ENCODE measurements at places on chromosomes 7 and 10.

DNA sequence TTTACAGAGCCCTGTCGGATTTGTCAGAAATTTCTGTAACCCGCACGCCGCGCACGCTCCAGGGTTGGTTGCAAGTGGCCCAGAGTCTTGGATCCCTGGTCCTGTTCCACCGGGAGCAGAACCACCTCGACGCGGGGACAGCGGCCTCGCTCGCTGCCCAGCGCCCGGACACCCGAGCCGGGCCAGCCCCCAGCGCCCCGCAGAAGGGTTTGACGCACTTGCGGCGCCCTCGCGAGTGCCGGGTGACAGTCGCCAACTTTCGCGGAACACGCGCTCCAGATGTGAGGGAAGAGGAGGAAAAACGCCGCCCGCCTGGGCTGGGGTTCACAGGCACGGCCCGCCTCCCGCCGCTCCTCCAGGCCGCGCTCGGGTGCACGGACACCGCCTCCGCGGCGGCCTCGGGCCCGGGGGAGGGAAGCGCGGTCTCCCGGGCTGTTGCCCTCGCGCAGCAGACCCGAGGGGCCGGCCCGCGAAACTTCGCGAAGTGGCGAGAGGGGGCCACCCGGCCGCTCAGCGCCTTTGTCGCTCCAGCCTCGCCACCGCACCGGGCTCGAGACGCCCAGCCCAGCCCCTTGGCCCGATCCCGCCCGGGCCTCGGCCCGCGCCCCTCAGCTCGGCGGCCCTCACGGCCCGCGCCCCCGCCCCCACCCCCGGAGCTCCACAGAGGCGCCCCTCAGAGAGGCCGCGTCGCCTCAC lies 514 bp downstream of the RNF216 start:
- no peak for DNase-seq

- DNase-seq, result no peak
Observed at GRCh38 chr10:33820531-33820930, 486.1 kb upstream of the NRP1 start.

DNA sequence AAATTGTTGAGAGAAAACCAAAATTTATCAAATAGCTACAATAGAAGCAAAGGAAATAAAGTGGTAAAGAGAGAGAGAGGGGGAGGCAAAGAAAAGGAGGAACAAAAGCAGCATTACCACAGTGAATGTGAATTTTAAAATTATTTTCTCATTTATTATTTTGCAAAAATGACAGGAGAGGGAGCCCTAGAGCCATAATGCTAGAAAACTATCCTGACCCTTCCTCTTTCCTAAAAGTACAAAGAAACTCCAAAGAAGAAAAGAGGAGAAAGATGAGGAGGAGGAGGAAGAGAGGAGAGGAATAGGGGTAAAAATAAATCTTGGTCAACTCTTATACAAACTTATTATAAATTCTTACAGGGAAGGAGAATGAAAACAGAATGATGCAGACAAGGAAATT lies 921.5 kb downstream of the NRG3 start:
- DNase-seq, result peak; percentile 3

GRCh38 chr7:99156649-99157048 lies 12.7 kb upstream of the SMURF1 start:
- no peak for DNase-seq

GRCh38 chr7:51082096-51082840 lies 234.3 kb downstream of the COBL start:
- no peak for DNase-seq

DNA sequence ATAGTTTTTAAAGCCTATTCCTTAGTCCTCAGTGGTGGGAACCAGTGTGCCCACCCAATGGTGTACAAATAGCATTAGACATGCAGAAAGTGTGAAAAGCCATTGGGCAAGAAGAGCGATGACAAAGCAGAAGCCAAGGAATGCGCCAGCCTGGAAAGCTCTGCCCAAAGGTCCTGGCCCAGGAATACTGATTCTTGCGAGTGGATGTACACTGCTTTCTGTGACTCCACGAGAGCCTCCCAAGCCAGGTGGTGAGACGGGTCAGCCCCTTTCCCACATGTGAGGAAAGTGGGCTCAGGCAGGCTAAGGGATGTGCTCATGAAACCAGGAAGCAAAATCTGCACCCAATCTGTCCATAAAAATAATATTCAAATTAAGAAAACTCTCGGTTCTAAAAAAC lies 106.6 kb downstream of the ADCY1 start:
- no peak for DNase-seq

- DNase-seq, result no peak
Observed at GRCh38 chr10:117782276-117782675, 239.7 kb downstream of the EMX2 start.

DNA sequence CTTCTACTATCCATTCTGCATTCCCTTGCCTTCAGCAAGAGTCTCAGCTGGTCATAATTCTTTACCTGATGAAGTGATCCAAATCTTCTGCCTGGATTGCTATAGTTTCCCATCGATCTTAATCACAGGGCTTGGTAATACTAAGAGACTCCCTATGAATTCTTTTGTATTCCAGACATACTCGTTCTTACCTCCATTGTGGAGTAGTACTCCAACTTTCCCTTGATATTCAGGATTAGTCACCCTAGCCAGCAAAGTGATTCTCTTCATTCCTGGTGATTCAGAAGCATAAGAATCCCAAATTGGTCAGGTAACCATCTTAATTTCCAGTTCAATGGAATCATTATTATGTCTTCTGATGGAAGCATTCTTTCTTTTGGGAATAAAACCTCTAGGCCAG lies 96.7 kb downstream of the TWIST1 start:
- DNase-seq, result no peak

DNA sequence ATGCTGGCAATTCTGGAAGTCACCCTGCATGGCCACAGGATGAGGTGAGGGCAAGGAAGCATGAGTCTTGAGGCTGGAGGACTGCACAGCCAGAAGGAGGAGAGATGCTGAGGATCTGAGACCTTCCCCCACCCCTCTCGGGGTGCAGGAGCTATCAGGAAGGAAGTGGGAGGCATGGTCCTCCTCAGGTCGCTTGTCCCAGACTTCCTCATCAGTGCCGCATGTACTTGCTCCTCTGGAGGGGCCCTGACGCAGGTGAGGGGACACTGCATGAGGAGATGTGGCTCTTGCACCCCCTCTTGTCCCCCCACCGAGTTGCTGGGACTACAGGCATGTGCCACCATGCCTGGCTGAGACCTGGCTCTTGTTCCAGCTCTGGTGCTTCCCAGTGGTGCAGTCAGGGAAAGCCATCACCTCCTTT lies 5.7 kb upstream of the ZMIZ1 start:
- DNase-seq, result no peak

GRCh38 chr10:124094419-124094785 lies 1.0 kb upstream of the CHST15 start:
- DNase-seq, result no peak

DNA sequence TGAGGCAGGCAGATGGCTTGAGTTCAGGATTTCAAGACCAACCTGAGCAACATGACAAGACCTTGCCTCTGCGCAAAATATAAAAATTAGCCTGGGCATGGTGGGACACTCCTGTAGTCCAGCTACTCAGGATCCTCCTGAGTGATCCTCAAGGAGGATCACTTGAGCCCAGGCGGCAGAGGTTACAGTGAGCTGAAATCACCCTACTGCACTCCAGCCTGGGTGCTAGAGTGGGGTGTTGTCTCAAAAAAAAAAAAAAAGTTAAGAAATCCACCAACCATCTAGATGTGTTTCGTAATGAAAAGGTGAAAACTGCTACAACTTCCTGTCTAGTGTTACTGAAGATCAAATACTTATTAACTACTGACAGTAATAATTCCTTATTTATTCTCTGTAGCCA lies 8.1 kb downstream of the GLCCI1 start:
- no peak for DNase-seq

DNA sequence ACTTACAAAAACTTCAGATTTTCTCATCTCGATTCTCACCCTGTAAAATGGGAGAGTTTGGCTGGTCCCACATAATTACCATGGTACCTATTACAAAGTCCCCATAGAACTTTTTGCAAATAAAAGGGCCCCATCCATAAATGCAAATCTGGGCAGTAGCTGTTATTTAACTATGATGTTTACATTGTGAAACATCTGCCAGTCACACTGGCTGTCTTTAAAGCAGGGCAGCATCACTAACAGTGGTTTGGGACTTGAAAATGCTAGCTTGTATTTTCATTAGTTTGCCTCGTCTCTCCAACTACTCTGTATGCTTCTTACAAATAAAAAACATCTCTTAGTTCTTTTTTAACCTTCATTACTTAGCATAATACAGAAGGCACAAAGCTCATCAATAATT lies 240.7 kb downstream of the FZD1 start:
- no peak for DNase-seq

- no peak for DNase-seq
Observed at GRCh38 chr7:142835487-142835886, 19.4 kb upstream of the EPHB6 start.

GRCh38 chr7:31437250-31437865 lies 76.5 kb upstream of the ITPRID1 start:
- DNase-seq, result no peak

GRCh38 chr7:19369806-19370205 lies 224.6 kb upstream of the FERD3L start:
- no peak for DNase-seq

- DNase-seq, result no peak
Observed at GRCh38 chr10:89644691-89644966, 413 bp downstream of the PANK1 start.

- DNase-seq, result no peak
Observed at GRCh38 chr10:104026762-104027161, 58.9 kb downstream of the COL17A1 start.

DNA sequence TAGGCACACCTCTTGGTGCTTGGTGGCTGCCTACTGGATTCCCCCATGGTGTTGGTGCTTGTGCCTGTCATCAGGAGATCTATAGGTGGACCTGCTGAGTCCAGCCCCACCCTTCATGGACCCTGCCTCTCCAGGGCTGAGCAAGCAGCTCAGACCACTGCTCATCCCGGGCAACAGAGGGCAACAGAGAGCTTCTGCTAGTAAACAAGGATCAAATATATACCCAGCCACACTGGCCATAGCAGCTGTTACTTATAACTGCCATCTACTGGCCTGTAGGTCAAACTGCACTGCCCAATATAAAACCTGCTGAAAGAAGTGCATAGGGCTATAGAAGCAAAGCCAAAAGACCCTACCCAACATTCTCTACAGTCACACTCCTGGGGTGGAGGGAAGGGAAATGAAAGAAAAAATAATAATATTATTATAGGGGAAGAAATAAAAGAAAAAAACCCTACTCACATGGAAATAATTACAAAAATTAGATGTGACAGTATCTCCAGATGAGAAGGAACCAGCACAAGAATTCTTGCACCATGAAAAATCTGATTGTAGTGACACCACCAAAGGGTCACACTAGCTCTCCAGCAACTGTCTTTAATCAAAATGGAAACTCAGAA lies 54.9 kb upstream of the ZNF800 start:
- DNase-seq, result peak; percentile 26

DNA sequence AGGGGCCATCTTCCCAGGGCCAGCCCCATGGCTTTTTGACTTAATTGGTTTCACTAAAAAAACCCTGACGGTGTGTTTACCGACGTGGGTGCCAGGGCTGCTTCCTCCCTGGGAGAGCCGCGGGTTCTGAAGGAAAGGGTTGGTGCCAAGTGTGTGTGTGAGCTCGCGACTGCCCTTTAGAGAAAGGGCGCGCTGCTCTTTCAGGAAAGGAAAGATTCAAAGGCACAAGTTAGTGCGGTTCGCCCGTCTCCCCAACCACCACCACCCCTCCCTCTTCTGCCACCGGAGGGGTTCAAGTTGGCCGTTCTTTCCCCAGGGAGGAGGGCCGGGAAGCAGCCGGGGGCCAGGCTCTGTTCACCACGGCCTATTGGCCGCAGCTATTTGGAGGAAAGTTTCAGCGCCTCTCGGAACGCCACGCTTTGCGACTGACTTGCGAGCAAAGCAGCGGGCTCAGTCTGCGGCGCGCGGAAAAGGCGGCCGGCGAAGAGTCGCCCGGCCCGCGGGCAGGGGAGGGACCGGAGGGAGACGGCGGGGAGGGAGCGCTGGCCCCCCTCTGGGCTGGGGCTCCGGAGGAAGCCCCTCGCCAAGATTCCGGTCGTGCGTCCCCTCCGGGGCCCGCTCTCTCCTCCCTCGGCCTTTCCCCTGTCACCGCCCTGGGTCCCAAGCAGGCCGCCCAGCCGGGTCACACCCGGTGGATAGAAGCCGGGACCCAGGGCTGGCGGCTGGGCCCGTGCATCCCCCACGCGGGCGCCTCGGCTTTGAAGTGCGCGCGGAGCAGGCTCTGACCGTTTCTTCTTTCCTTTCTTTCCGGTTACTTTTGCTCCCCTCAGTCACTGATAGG lies 165.9 kb upstream of the PPP1R3A start:
- DNase-seq, result no peak

GRCh38 chr7:141906285-141906684 lies 9.9 kb upstream of the OR9A4 start:
- no peak for DNase-seq

GRCh38 chr7:114083166-114084001 lies 164.6 kb upstream of the PPP1R3A start:
- DNase-seq, result no peak

DNA sequence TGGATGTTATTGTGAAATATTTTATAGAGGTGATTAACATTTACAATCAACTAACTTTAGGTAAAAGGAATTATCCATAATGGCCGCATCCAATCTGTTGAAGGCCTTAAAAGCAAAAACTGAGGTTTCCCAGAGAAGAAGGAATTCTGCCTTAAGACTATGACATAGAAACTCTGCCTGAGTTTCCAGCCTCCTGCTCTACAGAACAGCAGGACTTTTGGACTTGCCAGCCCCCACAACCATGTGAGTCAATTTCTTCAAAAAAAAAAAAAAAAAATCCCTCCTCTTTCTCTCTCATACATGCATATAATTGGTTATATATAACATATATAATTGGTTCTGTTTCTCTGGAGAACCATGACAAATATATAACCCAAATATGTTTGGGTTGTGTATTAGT lies 15.4 kb downstream of the SLC25A28 start:
- DNase-seq, result no peak

DNA sequence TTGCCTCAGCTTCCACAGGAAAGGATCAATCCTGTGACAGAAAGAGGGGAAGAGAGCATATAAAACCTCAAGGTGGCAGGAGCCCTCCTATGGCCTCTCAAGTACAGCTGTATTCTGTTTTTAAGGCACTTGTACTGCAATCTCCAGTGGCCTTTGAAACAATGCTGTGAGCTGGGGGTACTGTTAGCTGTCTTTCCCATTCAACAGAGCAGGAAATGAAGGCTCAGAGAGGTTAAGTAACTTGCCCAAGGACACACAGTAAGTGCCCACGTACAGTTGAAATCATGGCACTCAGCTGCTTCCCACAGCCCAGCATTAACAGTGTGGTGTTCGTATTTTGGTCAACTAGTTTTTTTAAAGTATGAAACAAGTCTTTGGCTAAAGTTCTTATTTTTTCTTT lies 34.0 kb downstream of the DUSP5 start:
- no peak for DNase-seq

GRCh38 chr7:148894591-148894990 lies 10.5 kb upstream of the EZH2 start:
- no peak for DNase-seq
